A673 (cell line): ENCODE measurements at places on chromosomes 1 and 21. TPM values are rescaled to one million over a fixed set of nuclear protein-coding genes. Genes with fewer than 3 reads are reported as not detected.

TNNT2 gene
- total RNA-seq: 0.90 and 2.3 TPM in 2 replicates

CRNN gene
- not detected in 2 replicates for total RNA-seq

PARK7 gene
- 352 and 358 TPM in 2 replicates for total RNA-seq

SERPINC1 gene
- not detected in 2 replicates for total RNA-seq

CYP4A11 gene
- not detected in 2 replicates for total RNA-seq

ARHGEF11 gene
- total RNA-seq: 25.3 and 32.3 TPM in 2 replicates

AUNIP gene
- total RNA-seq: 17.7 and 18.9 TPM in 2 replicates

AMY1C gene
- total RNA-seq: not detected in 2 replicates

GCSAML gene
- total RNA-seq: not detected in 2 replicates

TMEM269 gene
- total RNA-seq: 1.2 and 1.7 TPM in 2 replicates

FAM72C gene
- 15.6 and 18.5 TPM in 2 replicates for total RNA-seq

C1orf116 gene
- 0.09 and 0.13 TPM in 2 replicates for total RNA-seq

ACTL8 gene
- 0.28 and 0.31 TPM in 2 replicates for total RNA-seq

TIE1 gene
- total RNA-seq: not detected in 2 replicates
